GM23248 (cell line): ENCODE measurements at places on chromosomes 12 and 14.
A peak's percentile ranks its signal among the peaks of the same experiment; 100 is the strongest.

DNA sequence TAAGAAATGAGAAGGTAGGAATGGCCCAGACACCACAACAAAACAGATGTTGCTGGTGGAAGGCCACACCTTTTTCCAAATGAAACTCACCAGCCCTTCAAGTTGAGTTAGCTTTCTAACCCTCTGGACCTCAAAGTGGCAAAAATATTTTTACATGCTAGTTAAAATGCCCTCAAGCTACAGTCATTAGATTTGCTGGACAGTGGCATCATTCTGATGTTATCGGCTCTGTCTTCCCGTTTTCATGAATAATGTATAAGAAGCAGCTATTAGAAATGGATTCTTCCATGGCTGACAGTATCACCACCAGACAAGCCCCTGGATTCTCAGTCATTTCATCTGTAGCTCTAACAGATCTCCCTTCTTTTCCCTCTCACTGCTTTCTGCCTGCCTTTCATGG lies 37.1 kb upstream of the PLXNC1 start:
- no peak for DNase-seq

GRCh38 chr14:100155049-100155621 lies 4.3 kb downstream of the DEGS2 start:
- peak; percentile 44 for DNase-seq

- DNase-seq: peak; percentile 14
Measured at GRCh38 chr12:112855375-112855774, 51.4 kb upstream of the OAS1 start.

GRCh38 chr12:48001505-48002413 lies 2.5 kb downstream of the COL2A1 start:
- DNase-seq: peak; percentile 72

GRCh38 chr14:42980419-42980818 lies 1373.7 kb downstream of the LRFN5 start:
- no peak for DNase-seq

GRCh38 chr14:77238356-77238755 lies 32.6 kb downstream of the NGB start:
- DNase-seq: no peak

DNA sequence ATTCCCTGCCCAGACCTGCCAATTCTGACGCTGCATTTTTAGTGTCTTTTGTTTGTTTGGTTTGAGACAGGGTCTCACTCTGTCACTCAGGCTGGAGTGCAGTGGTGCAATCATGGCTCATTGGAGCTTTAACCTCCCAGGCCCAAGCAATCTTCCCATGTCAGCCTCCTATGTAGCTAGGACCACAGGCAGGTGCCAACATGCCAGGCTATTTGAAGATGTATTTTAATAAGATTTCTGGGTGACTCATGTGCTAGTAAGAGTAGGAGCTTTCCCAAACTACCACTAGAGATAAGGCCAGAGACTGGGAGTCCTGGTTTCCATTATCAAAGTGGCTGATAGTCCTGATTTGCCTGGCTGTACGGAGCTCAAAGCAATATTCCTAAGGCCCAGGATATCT lies 693.3 kb downstream of the MED13L start:
- DNase-seq: no peak

DNA sequence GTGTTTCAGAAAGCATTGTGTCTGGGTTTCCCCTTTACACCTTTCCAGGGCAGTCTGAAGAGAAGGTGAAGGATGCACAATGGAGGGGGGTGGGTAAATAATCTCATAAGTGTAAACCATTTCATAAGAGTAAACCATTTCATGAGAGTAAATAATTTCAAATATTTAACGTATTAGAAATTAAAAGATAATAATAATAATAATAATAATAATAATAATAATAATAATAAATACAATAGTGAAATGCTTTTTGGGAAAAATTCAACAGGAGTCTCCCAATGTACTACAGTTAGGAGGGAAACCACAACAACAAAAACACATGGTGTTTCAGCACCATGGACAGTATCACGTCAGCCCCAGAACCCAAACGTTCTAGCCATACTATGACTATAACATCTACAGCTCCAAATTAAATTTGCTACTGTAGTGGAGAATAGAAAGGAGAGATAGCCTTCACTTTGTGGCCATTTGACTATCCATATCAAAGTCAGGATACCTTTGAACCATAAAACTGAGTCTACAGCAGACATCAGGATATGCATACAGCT lies 691.8 kb downstream of the BCL11B start:
- peak; percentile 1 for DNase-seq
